ENCODE measurements at places on chromosomes 5 and 9. TPM values are rescaled to one million over a fixed set of nuclear protein-coding genes. Genes with fewer than 3 reads are reported as not detected.

Gene PTGS1
- total RNA-seq = 8.2 TPM

Gene OTP
- total RNA-seq = not detected

Gene HTR4
- total RNA-seq = 0.27 TPM

Gene C5orf47
- total RNA-seq = not detected

Gene FCN2
- not detected for total RNA-seq

Gene SEMA5A
- 20.0 TPM for total RNA-seq

Gene SGTB
- 6.4 TPM for total RNA-seq

Gene WDR38
- not detected for total RNA-seq

Gene NUTM2F
- total RNA-seq = 0.31 TPM

Gene MRPS27
- 56.0 TPM for total RNA-seq

Gene SHC3
- total RNA-seq = 2.9 TPM

Gene PKD2L2
- not detected for total RNA-seq

Gene DEPDC1B
- 14.7 TPM for total RNA-seq

Gene FBLL1
- total RNA-seq = 0.95 TPM

Gene PPIC
- 44.8 TPM for total RNA-seq

Gene SLC1A3
- 55.0 TPM for total RNA-seq

Gene MZB1
- total RNA-seq = not detected

Gene PIP5K1B
- total RNA-seq = 1.3 TPM

Gene GHR
- total RNA-seq = 7.9 TPM

Gene PTPA
- 160 TPM for total RNA-seq

Gene LURAP1L
- 32.7 TPM for total RNA-seq

Gene NTRK2
- total RNA-seq = 63.4 TPM

Gene PCDHGA3
- total RNA-seq = 0.13 TPM

Gene PRRX2
- 10.1 TPM for total RNA-seq

Gene NINJ1
- 33.7 TPM for total RNA-seq

Gene MARCOL
- total RNA-seq = not detected

Gene CCNG1
- total RNA-seq = 230 TPM

Gene TLX3
- total RNA-seq = not detected

Gene ADAMTS6
- 17.3 TPM for total RNA-seq

Gene SPATA31D4
- not detected for total RNA-seq

All from mesothelial cell of epicardium (in vitro differentiated cells).